ENCODE measurements at places on chromosomes 6 and 20. TPM values are rescaled to one million over a fixed set of nuclear protein-coding genes. Genes with fewer than 3 reads are reported as not detected.

- DNase-seq = no peak
These were observed 10.2 kb downstream of the TAAR1 start for GRCh38 chr6:132648828-132649227.

GRCh38 chr6:16904957-16905356, 143.7 kb upstream of the ATXN1 start:
- DNase-seq = no peak

DNA sequence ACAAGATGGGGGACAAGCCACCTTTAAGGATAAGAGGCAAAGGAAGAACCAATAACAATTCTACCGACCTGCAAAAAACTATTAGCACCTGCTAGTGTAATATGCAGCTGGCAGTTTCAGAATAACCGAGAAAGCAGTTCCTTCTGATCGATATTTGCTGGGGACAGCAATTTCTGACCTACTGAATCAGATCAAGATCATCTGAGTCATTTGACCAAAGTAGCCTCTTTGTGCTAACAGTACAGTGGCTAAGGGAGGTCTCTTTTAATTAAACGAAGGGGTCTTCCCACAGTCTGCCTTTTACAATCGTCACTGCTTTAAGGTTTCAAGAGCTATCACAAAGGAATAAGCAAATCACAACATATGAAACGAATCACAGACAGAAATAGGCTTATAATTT, 318.9 kb downstream of the BTBD9 start:
- no peak for DNase-seq

GRCh38 chr20:57934007-57934805, 224.4 kb upstream of the PMEPA1 start:
- no peak for DNase-seq

GRCh38 chr6:118735320-118735719, 83.9 kb upstream of the CEP85L start:
- no peak for DNase-seq

GRCh38 chr6:56714273-56714672, 71.6 kb upstream of the DST start:
- DNase-seq = no peak

DNA sequence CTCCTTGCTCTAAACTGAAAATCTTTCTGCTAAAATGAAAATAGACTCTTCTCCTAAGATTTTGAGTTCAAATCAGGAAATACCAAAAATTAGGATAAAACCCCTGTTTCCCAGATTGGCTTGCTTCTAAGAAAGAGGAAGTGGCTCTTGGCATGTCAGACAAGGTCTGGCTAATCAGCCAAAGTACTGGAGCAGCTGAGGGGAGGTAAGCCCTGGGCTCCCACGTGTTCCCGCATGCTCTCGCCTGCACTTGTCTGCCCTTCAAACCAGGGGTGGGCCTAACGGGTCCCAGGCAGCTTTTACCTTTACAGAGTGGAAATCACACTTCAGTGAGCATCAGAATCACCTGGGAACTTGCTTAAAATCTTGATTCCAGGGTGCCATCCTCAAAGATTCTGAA, 43.2 kb upstream of the GABRR1 start:
- no peak for DNase-seq

DNA sequence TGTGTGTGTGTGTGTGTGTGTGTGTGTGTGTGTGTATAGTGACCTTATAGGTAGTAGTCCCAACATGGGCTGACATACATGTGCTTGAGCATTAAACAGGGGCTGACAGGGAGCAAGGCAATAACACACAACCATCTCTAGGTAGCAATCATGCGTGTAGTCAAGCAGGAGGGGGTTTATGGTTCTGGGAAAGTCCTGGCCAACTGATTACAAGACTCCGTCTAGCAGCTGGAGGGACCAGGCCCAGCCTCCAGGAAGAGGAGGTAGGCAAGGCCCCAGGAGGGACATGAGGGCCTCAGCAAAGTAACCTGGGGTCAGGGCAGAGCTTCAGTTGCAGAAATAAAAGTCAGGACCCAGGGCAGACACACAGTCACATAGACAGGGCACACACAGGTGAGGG, 60.6 kb upstream of the E2F3 start:
- DNase-seq = no peak

- no peak for DNase-seq
These were observed 12.7 kb downstream of the IL17F start for GRCh38 chr6:52231406-52232127.

GRCh38 chr20:52342913-52343312, 151.3 kb upstream of the ZFP64 start:
- no peak for DNase-seq

DNA sequence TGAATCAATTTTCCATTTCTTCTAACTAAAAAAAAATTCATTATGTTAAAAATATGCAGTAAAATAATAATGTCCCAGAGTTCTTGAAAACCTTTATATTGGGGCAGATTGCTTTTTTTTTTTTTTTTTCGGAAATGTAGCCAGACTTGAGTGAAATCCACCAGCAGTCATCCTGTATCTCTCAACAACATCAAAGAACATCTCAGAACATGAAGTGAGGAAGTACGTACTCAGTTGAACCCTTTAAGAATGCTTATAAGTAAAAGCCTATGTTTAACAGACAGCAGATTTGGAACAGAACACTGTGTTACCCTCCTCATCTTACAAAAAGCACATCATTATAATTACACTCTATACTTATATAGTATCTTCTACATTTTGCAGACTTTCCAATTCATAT, 51.0 kb upstream of the SUPT3H start:
- DNase-seq = no peak

GRCh38 chr6:158837684-158838625, 18.8 kb upstream of the EZR start:
- DNase-seq = peak; percentile 53

GRCh38 chr6:105136431-105137350, 43.1 kb downstream of the POPDC3 start:
- peak; percentile 5 for DNase-seq

- no peak for DNase-seq
These were observed 48.5 kb upstream of the SUPT3H start for GRCh38 chr6:45426251-45426650.

- DNase-seq = no peak
These were observed 118.0 kb upstream of the POU3F2 start for GRCh38 chr6:98716341-98716740.

GRCh38 chr6:84774985-84775284, 10.5 kb upstream of the TBX18 start:
- no peak for DNase-seq

GRCh38 chr6:150610584-150610983, 10.9 kb downstream of the PLEKHG1 start:
- DNase-seq = no peak

DNA sequence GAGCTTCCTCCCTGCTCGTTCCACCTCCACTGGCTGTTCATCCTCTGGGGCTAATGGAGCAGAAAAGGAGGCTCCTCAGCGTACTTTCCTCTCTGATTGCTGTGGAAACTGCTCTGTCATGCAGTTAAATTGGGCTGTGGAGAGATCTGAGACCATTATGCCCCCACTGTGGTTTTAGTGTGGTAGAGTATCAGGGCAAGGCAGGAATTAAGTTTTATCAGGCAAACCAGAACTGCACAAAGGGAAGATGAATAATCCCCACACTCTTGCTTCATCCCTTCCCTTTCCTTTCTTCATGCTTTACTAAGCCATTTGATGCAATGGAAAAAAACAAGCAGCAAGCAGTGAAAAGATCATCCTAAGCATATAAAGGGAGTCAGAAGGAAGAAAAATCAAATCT, 11.9 kb upstream of the ME1 start:
- no peak for DNase-seq

- no peak for DNase-seq
These were observed 1.9 kb upstream of the MYLK4 start for GRCh38 chr6:2752477-2753109.

- no peak for DNase-seq
These were observed 26.6 kb upstream of the SRSF6 start for GRCh38 chr20:43431134-43431519.

DNA sequence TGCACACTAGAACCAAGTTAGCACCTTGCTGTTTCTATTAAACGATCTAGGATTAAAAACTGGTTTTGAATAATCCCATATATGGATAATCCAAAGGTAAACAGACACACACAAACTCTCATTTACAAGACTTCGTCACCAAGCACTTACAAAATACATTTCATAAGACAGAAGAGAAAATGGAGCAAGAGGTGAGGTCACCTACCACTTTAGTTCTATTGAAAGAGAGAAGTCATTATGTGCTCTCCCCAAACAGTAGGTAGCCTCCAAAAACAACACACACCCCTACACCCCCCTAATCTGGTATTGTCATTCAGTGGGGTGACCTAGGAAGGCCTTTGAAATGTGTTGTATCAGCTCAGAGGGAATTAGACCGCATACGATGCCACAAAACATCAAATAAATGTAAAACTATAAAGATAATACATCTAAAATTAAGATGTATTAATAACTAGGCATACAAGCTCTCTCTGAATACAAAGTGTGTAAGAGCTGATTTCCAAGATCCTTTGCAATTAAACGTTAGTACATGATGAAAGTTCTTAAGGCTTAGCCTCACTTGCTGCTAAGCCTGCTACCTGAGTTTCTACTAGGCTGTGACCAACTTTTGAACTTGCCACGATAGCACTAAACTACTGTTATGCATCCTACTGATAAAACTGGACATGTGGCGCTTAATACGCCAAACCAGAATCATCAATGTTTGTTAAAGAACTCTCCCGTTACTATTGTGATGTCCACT, 1.6 kb downstream of the SRPK1 start:
- DNase-seq = no peak

GRCh38 chr6:28982476-28983266, 22.4 kb downstream of the ZNF311 start:
- DNase-seq = no peak

GRCh38 chr6:154298297-154298696, 58.3 kb downstream of the IPCEF1 start:
- DNase-seq = no peak

- no peak for DNase-seq
These were observed 246.7 kb downstream of the DLL1 start for GRCh38 chr6:170043881-170044790.

- DNase-seq = no peak
These were observed 175.5 kb downstream of the ATXN1 start for GRCh38 chr6:16585805-16586204.

GRCh38 chr20:58719258-58719657, 26.7 kb downstream of the NPEPL1 start:
- peak; percentile 40 for DNase-seq

- no peak for DNase-seq
These were observed 111.1 kb downstream of the COL12A1 start for GRCh38 chr6:75094614-75095200.

DNA sequence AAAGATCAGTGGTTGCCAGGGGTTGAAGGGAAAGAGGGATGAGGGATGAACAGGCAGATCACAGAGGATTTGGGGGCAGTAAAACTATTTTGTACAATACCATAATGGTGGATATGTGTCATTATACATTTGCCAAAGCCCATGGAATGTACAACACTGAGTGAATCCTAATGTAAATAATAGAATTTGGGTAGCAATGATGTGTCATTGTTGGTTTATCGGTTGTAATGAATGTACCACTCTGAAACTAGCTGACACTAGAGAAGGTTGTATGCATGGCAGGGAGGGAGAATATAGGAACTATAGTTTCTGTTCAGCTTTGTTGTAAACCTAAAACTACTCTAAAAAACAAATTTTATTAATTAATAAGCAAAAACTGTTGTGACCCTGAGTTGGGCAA, 17.8 kb upstream of the ASF1A start:
- no peak for DNase-seq

DNA sequence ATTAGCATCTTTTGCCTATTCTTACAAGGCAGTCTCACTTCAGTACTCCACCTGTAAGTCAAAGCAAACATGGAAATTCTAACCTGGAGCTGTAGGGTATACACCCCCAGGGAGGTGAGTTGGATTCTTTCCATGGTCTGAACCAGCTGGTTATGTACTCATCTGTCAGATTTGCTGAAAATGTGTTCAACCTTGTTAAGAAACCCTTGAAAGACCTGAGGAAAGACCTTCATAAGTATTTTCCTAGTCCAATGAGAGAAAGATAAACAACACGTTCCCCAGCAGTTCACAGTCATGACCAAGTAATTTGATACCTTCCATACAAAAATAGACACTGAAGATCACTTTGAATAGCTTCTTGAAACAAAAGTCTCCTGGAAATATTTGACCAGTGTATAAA, 42.5 kb downstream of the ID4 start:
- DNase-seq = no peak

Gene NR2E1
- 13.1 TPM for total RNA-seq

Gene TPBG
- 20.1 TPM for total RNA-seq

Gene CDH4
- 14.0 TPM for total RNA-seq

Gene RTN4IP1
- total RNA-seq = 7.3 TPM

Gene TUBB
- 290 TPM for total RNA-seq

Gene CPNE5
- total RNA-seq = 109 TPM

Gene SOBP
- 60.3 TPM for total RNA-seq

Gene CCN2
- 9.8 TPM for total RNA-seq

Gene DEFB110
- not detected for total RNA-seq

Gene L3MBTL1
- 33.0 TPM for total RNA-seq

Gene MAS1L
- total RNA-seq = not detected

Gene BACH2
- total RNA-seq = 12.4 TPM

Gene TXLNB
- 1.4 TPM for total RNA-seq

Gene CPXM1
- total RNA-seq = 0.21 TPM
